Dermis microvascular lymphatic vessel endothelial cell (primary cell): ENCODE measurements at places on chromosomes 6 and 20.
A peak's percentile ranks its signal among the peaks of the same experiment; 100 is the strongest.

GRCh38 chr6:166825553-166826145 is 130.7 kb downstream of the RNASET2 start:
- DNase-seq, result peak; percentile 5

- no peak for DNase-seq
Measured at GRCh38 chr6:81148751-81149150, 603.7 kb downstream of the TENT5A start.

GRCh38 chr20:63191400-63191799 is 24.5 kb downstream of the YTHDF1 start:
- peak; percentile 58 for DNase-seq

DNA sequence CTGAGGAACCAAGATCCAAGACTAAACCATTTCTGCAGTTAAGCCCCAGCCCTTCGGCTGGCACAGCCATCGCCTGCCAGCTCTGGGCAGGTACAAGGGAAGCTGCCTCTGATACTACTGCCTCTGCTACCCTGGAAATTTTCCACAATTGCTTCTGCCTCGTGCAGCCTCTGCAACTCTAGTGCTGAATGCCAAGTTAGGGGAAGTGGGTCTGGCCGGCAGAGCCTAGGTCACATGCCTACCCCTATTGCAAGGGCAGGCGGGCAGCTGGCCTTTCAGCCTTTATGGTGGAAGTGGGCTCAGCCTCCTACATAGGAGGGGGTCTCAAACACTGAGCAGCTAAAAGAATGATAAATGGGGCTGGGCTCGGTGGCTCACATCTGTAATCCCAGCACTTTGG is 44.5 kb upstream of the TULP1 start:
- no peak for DNase-seq

DNA sequence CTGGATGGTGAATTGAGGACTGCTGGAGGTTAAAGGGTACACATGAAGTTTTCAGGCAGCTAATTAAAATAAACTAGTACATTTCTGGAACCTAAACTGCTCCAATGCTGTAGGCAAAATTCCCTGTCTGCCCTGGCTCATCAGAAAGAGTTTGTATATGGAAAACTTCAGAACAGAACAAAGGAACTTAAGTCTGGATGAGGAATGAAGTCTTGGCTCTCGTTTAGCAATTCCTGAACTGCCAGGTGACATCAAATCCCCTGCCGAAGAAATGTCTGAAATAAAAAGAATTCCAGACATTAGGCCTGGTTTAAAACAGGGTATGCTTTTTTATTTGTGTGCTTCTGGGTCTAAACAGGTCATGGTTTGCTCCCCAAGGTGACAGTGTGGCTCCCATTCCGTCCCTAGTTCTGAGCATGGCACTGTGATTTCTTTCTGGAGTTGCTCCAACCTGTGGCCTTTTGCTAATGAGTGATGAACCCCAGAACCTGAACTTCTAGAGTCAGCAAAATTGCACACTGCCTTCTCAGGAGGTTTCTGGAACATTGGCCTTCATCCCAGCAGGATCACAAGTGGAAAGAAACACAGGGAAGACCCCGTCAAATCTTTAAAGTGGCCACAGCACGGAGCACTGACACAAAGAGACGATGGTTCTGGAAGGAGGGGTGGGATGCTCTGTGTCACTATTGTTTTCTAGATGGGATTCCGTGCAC is 129.4 kb upstream of the NAA20 start:
- DNase-seq, result peak; percentile 43

- DNase-seq, result no peak
Measured at GRCh38 chr6:142913036-142913510, 31.9 kb downstream of the HIVEP2 start.

DNA sequence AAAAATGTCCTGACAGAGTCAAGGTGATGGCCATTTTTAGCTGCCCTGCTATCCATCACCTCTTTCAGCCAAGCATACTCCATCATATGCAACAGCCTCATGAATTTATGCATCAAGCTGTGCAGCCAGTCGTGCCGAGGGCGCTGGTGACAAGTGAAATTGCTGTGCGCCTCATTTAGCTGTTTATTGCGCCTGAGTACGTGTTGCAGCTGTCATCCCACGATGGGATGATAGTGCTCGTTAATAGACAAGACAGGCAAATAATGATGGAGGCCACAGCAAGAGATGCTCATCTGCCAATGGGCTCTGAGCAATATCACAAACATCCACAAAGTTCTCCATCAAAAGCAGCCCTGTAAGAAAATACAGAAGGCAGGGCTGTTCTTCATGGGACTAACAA is 562.3 kb upstream of the POU3F2 start:
- DNase-seq, result no peak

- DNase-seq, result no peak
Measured at GRCh38 chr20:19392344-19393130, 180.1 kb downstream of the SLC24A3 start.

DNA sequence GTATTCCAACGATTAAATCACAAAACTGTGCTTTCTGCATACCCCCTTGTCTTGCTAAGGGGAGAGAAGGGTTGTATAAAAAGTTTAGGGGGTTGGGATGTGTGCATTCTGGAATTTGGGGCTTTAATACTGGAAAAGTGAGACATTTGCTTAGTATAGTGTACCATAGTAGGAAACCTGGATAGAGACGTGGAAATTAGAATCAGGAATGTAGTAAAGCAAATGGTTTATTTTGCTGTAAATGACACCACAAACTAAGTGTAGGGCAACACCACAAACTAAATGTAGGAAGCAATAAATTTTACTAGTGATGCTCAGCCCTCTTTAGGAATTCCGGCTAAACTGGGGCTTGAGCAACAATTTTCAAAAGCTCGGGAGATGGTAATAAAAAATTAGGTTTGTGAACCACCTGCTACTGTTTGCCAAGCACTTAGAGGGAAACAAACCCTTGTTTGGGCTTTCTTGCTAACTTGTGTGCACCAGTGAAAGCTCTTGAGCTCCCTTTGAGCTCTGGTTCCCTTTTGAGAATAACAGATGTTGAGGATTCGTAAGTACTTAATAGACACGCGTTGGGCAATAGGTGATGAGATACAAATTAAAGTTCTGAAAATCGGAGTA is 13.8 kb downstream of the BRD2 start:
- no peak for DNase-seq

GRCh38 chr6:26520237-26520849 is 17.8 kb upstream of the HMGN4 start:
- DNase-seq, result no peak

- peak; percentile 16 for DNase-seq
Measured at GRCh38 chr20:32034581-32035425, 17.2 kb upstream of the HCK start.

GRCh38 chr6:41545247-41545702 is 906 bp upstream of the FOXP4 start:
- DNase-seq, result no peak

GRCh38 chr6:69948479-69949114 is 82.2 kb downstream of the COL19A1 start:
- no peak for DNase-seq

- no peak for DNase-seq
Measured at GRCh38 chr6:125212377-125212776, 58.8 kb downstream of the TPD52L1 start.

GRCh38 chr6:154661768-154662167 is 71.4 kb upstream of the SCAF8 start:
- peak; percentile 81 for DNase-seq

DNA sequence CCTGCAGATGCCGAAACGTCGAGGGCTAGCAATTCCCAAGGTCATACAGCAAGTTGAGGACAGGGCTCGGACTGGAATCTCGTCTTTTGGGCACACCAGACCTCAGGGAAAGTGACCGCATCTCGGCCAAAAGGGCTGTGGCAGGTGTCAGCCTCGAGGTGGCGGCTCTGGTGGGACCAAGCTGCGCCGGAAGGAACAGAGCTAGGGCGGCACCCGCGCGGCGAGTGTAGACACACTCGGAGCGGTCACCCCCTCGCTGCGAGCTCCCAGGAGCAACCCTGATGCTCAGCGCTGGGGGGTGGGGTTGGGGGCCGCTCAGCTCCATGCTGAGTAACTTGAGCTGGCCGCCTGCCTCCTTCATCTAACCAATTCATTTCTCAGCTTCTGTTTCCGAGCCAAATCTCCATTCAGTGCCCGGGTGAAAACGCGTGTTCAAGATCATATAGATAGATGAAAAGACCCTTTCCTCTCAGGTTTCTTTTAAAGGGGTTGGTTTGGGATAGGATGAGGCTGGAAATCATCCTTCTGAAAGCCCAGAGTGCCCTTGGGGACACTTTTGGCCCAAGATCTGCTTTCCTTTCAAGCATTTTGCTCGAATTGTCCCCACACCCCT is 2.2 kb upstream of the TUBB2B start:
- DNase-seq, result no peak

DNA sequence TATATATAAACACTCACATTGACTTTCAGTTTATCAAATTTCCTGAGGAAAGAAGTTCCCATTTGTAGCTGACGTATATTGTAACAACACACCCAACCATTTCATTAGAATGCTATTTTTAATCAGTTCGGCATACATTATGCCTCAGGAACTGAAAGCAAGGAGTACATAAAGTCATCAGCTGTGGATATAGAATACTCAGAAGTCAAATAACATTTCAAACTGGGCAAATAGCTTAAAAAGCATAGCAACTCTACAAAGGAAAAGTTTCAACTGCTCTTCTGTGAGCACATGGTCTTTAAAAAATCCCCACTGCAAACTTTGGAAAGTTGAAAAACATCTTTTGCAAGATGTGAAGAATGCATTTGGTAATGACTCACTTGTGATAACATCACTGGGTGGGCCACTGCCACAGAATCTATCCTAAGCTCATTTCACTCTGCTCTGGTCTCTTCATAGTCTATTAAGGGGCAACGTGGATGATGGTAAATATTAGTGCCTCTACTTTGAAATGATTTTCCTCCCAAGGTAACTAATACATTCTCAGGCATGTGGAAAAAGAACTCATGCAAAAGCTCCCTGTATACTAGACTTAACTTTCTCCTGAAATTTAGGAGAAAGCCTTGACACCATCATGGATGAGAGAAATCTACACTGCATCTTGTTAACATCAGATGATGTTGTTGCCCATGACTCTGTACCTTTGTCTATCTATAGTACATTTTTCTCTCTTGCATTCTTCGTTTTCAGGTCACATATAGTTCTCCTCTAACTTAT is 49.2 kb downstream of the FYN start:
- peak; percentile 40 for DNase-seq

DNA sequence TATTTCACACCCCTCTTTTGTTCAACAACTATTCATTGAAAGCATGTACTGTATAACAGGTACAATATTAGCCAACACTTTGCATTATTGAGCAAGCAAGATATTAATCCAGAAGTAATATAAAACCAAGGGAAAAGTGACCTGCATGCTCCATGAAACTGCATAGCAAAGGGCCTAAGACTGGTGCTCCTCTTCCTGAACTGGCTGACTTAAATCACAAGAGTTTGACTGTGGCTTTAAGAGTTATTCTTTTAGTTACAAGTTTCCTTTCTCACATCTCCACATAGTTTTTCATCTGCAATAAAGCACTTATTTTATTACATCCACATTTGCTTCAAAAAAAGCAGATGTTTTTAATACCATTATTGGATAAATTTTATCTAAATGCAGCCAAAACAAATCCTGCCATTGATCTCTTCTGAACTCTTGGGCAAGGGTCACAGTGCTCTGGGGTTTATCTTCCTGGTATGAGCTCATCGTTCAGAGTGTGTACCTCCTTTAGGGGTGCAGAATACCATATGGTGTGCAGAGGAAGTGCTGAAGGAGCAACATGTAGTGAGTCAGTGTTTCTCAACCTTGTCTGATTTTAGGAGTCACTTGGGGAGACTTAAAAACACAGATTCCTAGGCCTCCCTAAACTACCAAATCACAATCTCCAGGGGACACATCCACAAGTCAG is 1225.9 kb upstream of the MAP3K7 start:
- DNase-seq, result no peak

DNA sequence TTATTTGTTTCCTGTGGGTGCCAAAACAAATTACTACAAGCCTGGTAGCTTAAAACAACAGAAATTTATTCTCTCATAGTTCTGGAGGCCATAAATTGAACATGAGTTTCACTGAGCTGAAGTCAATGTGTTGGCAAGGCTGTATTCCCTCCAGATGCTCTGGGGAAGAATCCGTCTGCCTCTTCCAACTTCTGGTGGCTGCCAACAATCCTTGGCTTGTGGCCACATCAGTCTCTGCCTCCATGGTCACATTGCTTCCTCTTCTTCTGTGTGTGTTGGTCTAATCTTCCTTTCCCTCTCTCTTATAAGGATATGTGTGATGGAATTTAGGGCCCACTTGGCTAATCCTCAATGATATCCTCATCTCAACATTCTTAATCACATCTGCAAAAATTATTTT is 92.8 kb upstream of the EPB41L1 start:
- DNase-seq, result no peak

DNA sequence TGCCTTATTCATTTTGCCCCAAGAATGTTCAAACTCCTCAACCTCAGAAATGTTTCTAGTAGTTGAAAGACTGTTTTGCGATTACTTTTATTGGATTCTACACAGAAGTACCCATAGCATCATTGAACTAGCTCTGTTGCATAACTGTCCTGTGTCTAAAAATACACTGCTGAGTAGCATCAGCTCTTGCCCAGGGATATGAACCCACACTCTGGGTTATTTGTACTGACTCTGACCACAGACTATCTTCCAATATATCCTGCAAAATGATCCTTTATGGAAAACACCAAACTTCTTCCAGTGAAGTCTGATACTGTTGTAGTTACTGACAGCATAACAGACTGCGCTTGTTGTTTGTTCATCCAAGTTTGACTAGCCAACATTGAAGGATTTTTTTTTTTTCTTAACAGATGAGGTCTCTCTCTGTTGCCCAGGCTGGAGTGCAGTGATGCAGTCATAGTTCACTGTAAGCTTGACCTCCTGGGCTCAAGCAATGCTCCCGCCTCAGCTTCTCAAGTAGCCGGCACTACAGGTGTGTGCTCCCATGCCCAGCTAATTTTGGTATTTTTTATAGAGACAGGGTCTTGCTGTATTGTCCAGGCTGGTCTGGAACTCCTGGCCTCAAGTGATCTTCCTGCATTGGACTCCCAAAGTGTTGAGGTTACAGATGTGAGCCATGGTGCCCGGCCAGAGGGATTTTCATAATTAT is 49.9 kb downstream of the TULP4 start:
- DNase-seq, result no peak

GRCh38 chr20:25058847-25059810 is 1.2 kb upstream of the ACSS1 start:
- DNase-seq, result no peak

DNA sequence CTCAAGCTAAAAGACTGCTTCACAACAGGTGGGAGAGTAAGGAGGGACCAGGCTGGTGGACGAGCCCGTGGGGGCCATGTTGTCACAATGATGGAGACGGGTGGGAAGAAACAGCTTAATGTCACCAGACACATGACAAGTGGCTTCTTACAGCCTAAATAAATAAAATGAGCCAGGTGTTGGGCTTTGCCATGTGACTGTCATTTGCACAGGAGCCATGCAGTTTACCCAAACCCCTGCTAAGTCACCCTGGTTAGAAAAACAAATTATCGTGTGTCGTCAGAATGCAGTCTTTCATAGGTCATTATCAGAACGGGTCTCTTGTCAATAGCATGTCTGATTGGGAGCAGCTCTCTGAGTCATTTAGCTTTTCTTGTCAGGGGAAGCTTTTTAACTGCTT is 18.5 kb downstream of the BTBD3 start:
- DNase-seq, result no peak

DNA sequence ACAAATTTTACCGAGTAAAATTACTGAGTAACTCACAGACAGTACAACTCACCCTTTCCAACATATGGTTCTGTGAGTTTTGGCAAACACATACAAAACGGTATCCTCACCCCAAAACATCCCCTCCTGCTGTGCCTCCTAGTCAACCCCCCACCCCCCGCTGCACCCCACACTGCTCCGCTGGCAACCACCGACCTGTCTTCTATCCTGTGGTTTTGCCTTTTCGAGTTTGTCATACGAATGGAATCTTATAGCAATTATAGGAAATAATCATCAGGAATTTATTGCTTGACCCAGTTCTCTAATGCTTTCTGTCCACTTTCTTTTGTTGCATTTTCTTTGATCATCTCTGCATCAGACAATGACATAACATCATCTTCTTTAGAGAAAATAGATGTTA is 312.3 kb downstream of the KIF16B start:
- no peak for DNase-seq
